ENCODE measurements at places on chromosomes 3 and 15.

DNA sequence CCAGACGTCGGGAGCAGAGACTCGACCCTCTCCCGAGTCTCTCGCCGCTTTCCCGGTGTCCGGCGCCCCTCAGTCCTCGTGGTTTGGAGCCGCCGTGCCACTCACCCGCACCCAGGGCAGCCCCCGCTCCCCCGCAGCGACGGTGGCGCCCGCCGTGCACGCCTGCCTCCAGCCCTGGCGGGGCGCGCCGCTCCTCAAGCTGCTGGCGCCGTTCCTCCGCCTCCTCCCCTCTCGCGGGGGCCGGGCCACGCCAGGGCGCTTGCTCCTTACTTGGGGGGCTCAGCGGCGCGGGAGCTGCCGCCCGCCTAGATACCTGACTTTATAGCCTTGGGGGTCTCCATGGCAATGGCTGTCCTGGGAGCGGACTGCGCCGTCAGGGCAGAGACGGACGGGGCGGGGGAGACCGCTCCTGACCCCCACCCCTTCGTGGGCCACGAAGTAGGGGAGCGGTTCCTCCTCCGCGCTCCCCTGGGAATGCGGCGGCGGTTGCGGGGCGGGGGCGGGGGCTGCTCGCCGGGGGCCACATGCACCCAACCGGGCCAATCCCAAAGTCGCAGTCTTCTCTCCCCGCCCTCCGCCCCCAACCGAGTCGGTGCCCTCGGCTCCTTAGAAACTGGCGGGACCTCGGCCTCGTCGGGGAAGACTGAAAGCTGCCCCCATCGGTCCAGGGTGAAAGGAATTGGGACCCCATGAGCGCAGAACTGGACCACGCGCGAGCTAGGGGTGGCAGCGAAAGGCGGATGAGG, at the start of gene ANKRD63:
ANKRD63 (minus strand) TSS at position 196 of the 746 bp plus-strand sequence. CDS start 478 bp downstream, outside the sequence.
- DNase-seq, result no peak

DNA sequence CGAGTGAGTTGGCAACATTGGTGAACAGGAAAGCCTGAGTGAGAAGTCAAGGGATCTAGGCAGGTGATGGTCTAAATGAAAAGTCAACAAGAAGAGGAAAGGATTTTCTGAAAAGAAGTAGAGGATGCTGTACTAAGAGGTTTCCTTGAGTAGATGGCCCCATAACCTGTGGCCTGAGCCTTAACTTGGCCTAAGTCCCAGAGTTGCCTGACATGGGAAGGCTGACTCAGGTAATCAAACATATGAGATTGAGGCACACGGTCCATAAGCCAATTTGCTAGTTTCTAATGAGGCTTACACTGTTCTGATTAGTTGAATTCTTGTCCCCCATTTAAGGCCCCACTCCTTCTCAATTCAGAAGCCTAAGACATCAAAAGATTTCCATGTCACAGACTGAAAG, 262.5 kb upstream of the LMCD1 start:
- no peak for DNase-seq

GRCh38 chr3:58009026-58009748, 965 bp downstream of the FLNB start:
- no peak for DNase-seq

DNA sequence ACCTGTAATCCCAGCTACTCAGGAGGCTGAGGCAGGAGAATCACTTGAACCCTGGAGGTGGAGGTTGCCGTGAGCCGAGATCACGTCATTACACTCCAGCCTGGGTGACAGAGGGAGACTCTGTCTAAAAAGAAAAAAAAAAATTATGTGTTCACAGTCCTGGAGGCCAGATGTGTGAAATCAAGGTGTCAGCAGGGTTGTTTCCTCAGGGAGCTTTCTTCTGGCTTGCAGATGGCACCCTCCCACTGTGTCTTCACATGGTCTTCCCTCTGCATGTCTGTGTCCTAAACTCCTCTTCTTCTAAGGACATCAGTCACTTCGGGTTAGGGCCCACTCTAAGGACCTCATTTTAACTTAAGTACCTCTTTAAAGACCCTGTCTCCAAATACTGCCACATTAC, 56.1 kb upstream of the UBE2E1 start:
- DNase-seq, result no peak

- no peak for DNase-seq
These were observed 36.9 kb downstream of the GALNT15 start for GRCh38 chr3:16211176-16211904.

- DNase-seq, result no peak
These were observed 113.0 kb downstream of the PDE8A start for GRCh38 chr15:85094685-85095084.

GRCh38 chr15:89139613-89140499, 51.6 kb downstream of the ABHD2 start:
- DNase-seq, result no peak

DNA sequence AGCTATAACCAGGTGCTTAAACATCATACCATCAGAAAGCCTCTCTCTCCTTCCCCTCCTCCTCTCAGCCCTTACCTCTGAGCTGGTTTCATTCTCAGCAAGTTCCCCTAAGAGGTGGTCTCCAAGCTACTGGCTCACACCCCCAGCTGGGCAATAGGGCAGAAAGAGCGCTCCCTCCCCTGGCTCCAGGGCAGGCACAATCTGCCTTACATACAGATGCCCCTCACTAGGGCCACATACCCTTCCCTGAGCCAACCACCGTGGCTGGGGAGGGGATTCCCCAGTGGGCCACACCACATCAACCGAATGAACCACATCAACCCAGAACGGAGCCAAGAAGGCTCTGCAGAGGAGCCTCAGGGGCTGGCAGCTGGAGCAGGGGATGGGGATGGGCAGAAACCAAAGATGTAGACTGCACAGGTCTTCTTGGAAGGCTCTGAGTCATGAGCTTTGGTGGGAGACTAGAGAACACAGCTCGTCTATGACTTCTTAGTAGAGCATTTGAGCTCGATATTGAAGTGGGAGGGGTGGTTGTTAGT, 4.6 kb upstream of the FBLN2 start:
- DNase-seq, result no peak

DNA sequence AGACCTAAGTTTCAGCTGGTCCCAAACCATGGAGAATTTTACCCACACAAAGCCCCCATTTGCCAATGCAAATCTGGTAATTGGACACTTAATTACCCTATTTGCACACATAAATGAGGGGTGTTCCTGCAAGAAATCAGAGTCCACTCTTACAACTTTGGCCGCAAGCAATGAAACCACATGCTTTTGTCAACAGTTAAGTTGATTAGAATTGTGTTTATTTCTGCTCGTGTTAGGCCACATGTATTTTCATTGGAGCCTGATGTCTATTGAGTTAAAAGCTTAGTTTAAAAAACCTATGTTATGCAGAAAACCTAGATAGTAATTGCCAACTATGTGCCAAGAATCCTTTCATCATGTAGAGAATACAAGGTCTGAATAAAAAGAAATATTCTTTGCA, 153.8 kb upstream of the CMC1 start:
- no peak for DNase-seq

- no peak for DNase-seq
These were observed 9.8 kb downstream of the PGPEP1L start for GRCh38 chr15:98997755-98998154.

DNA sequence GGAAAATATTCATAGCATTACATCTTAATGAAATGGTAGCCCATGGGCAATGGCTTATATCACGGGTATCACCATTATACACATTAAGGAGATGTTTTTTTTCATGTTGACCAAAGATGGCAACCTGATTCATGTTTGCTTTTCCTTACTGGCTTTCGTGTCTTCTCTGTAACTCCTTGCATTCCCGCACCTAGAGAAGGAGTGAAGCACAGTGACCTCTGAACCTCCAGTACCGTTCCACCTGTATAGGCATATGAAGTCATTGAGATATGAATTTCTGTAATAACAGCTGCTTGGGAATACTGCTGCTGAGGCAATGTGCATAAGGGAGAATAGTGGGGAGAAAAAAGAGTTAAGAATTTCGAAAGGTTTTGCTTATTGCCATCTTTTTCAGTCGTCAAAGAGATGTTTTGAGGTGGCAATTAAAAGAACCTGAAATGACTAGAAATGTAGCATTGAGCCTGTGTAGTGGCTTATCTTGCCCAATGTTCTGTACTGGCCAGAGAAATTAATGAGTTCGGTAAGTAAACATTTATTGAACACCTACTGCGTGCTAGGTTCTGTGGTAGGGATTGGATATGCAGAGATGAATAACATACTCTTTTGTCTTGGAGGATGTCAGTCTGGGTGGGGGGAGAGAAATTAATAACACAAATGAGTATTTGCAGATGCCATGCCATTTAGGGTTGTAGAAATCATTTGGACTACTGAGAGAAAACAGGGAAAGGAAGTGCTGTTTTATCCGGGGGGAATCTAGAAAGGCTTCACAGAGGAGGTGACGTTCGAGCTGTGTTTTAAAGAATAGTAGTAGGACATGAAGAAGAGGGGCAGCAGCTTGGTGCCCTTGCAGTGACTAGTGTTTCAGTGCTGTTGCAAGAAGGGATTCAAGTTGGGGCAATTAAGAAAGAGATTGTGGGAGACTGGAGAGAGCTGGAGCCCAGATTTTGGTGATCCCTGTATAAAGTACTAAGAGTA, 2.5 kb downstream of the FEM1B start:
- DNase-seq, result no peak

DNA sequence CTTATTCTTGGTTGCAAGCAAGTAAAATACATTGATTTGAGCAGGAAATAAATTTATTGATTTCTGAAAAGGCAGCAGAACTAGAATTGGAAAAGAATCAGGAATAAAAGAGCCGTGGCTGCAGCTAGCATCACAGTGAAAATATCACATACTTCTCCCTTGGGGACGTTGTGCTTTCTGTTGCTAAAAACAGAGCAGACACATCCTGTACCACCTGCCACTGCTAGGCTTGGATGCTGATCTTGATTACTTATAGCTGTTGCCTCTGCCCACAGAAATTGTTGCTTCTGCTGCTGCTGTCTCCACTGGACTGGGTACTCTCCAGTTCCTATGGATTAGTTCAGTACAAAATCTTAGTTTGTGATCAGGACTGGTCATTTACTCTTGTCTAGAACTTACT, 283.8 kb downstream of the C3orf38 start:
- no peak for DNase-seq

- DNase-seq, result no peak
These were observed 3.2 kb upstream of the ITIH3 start for GRCh38 chr3:52791366-52791765.

DNA sequence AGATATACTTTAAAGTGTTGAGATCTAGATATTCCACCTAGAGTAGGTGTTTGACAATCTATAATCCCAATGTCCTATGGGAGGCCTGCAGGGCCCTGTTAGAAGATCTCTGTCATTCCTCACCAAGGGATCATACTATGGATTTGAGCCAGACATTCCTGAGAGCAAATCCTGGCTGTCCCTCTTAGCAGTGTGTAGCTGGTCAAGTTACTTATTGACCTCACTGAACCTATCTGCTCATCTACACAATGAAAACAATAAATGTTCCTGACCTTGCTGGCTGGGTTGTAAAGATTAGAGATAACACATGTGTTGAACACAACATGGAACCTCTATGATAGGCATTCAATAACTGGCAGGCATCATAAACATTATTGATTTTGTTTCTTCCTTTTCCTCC, 265.6 kb upstream of the ATP11B start:
- DNase-seq, result no peak

DNA sequence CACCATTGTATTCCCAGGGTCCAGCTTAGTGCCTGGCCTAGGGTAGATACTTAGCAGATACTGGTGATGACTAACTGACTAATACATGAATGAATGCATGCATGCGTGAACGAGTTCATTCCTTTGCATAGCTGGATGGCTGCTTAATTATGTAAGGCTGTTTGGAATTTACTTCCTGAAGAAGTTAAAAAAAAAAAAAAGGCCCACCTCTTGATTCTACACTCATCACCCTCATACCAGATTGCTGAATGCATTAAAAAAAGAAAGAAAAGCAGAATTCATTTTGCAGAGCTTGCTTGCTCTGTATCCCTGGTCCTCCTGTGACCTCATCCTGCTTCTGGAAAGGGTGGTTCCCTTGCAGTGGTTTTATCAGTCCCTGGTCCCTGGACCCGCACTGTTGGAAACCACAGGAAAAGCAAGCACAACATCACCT, 277.6 kb upstream of the CFAP20DC start:
- DNase-seq, result no peak

DNA sequence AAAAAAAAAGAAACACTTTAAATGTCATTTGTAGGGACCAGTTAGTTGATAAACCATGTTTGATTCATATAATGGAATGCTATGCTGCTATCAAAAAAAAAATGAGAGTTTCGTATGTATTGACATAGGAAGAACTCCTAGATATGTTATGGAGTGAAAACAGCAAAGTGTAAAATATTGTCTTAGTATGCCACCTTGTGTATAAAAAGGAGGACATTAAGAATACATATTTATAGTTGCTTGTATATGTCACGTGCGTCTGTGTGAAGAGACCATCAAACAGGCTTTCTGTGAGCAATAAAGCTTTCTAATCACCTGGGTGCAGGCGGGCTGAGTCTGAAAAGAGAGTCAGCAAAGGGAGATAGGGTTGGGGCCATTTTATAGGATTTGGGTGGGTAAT, 39.5 kb downstream of the KBTBD8 start:
- peak; percentile 73 for DNase-seq

- DNase-seq, result no peak
These were observed 37.3 kb downstream of the NMNAT3 start for GRCh38 chr3:139640456-139640855.

GRCh38 chr3:20930034-20930433, 744.0 kb upstream of the SGO1 start:
- DNase-seq, result no peak

DNA sequence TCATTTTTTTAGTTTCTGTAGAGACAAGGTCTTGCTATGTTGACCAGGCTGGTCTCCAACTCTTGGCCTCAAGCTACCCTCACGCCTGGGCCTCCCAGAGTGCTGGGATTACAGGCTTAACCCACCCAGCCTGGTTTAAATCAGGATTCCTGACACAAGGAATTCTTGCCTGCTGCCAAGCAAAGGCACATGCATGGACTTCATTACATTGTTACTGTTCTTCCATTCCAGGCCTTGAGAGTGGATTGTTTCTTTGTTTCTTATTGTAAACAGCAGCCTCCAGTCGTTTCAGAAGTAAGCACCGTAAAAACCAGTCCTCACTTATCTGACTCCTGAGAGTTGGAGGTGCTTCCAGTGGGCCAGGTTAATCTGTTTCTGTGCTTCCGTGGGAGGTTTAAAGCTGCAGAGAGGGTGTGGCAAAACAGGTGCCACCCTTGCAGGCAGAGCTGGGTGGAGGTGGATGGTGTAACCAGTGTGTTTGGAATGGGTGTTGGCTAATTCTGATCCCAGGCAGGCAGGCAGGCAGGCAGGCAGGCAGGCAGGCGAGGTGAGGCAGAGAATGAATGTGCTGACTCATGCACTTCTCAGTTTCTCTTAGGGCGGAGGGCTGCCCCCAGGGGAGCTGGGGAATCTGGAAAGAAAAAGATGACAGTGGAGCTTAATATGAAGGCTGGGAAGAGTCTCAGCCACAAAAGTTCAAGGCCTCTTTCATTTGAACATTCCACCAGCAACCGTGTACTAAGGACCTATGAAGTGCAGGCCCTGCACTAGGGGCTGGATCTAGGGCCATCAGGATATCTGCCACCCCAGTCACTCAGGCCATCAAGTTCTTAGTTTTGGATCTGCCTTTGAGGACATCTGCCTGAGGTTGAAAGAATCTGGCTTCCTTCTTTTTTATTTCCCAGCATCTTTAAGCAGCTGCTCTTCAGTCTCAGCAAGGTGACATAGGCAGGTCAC, 37.0 kb upstream of the CDCP1 start:
- no peak for DNase-seq

GRCh38 chr3:134039161-134039862, 9.6 kb upstream of the SLCO2A1 start:
- DNase-seq, result no peak

GRCh38 chr15:92780843-92781242, 119.3 kb upstream of the CHD2 start:
- DNase-seq, result no peak

GRCh38 chr15:36877294-36877693, 223.1 kb downstream of the MEIS2 start:
- no peak for DNase-seq

All from hematopoietic multipotent progenitor cell treated with erythropoietin and hydrocortisone succinate and interleukin-3 and kit ligand, for 15 days (in vitro differentiated cells).